Muscle of back (tissue), 13 donors: ENCODE measurements at places on chromosomes 6 and 20.

- no peak for DNase-seq
Measured at GRCh38 chr6:56444855-56445254, 197.5 kb upstream of the COL21A1 start.

DNA sequence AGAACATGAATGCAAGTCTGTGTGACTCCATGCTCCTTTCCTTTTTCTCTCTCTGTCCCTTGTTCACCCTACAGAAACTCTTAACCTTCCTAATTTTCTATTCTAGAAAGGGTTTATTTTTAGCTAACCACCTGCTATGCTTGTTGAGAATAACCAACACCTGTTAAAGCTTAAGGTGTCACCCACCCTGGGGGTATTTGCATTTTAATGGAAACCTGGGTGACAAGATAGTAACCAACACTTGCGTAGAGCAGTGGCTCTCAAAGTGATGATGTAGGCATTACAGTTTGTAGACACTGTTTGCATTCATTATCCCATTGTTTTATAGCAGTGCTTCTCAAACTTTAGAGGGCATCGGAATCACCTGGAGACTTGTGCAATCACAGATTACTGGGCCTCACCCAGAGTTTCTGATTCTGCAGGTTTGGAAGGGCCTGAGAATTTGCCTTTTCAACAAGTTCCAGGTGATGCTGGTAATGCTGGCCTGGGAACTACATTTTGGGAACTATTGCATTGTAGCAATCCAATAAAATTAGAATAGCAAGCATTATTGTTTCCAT, 114.4 kb upstream of the ARMC2 start:
- no peak for DNase-seq

DNA sequence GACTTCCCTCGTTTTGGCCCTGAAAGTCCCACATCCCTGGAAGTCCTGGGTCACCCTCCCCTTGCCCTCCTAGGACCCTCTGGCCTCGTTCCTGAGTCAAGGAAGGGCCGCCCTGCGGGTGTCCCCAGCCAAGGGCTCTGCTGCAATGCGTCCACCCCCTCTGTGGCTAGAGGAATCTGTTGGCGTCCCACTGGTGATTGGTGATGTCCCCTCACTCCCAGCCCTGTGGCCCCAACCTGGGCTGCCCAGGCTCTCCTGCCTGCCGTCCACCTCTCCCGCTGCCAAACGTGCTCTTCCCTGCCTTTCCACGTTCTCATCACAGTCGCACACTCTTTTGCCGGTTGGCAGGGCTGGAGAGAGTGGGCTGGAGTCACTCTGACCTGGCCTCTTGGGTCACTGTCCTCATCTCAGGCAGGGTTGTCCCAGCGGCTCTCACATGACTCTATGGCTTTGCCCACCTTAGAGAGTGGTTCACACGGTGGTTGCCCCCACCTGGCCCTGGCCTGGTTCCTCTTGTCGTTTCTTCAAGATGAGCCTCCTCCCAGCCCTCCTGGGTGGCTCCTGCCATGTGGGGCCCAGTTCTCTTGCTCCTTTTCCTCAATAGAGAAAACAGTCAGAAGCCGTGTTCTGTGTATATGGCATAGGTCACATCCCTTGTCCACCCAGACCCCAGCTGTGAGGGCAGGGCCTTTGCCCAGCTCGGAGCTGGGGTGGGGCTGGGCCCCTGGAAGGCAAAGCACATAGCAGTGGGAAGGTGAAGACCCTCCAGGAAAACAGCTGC, 100.9 kb downstream of the TMEM242 start:
- no peak for DNase-seq

- DNase-seq = no peak
Measured at GRCh38 chr6:108752733-108753590, 95.3 kb upstream of the ARMC2 start.

- peak; percentile 40 for DNase-seq
Measured at GRCh38 chr6:130190701-130191690, 31.8 kb downstream of the SAMD3 start.

DNA sequence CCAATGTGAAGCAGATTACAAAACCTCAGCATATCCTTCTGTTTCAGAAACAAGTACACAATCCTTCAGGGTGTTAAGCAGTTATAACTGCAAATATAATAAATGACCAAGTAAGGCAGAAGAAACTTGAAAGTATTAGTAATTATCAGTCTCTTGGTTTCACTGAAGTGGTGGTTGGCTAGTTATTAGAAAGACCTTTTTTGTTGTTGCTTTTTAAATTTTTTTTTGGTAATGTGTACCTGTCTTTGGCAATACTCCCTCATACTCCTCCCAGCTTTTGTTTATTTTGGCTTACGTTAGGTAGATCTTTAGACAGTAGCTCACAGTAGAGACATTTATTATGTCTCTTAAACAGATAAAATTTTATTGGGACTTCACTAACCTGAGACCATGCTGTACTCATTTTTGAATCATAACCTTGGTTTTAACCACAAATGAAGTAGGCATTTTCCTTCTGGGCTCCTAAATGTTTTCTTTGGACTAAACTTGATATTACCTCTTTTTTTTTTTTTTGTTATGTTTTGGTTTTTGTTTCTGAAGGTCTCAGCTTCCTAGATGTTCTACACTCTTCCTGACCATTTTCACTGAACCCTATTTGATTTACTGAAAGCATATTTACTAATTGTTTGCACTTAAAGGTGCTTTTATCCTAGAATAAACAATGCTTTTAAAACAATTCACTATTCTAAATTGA, 6.4 kb downstream of the CD2AP start:
- DNase-seq = no peak

DNA sequence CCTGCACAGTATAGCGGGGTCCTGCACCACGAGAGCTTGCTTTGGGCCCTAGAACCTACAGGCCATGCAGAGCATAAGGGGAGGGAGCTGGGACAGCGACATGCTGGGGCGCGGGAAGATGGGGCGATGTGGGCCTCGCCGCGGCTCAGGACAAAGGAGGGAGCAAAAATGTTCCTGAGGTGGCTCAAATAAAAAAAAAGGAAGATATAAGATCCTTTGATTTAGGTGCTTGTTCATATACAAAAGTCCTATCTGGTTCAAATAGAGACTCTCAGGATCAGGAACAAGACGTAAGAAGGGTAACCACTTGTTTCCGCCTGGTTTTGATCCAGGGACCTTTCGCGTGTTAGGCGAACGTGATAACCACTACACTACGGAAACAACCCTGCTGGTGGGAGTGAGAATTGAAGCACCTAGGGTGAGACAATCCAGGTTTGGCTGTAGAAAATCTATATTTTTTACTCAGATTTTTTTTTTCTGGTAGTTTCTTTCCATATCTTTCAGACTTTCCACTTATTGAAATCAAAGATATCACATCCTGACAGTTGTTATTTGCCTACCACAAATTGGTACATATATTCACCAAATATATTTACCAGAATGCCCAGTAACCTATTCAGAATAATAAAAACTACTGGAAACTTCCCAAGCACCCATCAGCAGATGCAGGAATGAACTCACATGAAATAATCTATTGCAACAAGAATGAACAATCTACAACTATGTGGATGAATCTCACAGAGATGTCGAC, 177.9 kb upstream of the ZNF184 start:
- no peak for DNase-seq

- peak; percentile 17 for DNase-seq
Measured at GRCh38 chr6:147675281-147675680, 166.8 kb downstream of the SAMD5 start.

GRCh38 chr6:72784071-72784470, 162.2 kb downstream of the KCNQ5 start:
- DNase-seq = no peak

DNA sequence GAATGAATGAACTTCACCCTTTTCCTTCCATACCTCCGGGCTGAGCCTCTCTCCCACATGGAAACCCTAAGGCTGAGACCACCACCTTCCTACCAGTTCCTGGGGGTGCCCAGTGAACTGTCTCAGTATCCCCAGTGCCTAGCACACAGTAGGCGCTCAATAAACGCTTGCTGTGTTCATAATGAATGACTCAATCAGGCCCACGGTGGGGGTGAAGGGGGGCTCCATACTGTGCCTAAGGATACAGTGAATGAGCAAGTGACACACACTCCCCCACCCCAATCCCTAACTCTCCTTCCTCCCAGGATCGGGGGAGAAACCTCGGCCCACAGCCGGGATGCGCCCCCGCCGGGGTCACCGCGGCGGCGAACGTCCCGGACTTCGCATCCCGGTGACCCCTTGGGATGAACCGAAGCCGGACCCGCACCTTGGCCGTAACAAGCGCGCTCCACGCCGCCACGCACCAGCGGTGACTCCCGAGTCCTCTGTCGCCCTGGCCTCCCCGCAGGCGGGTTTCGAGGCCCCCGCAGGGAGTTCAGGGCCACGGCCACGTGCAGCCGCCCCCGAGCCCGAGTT, 592 bp downstream of the KCNG1 start:
- no peak for DNase-seq

DNA sequence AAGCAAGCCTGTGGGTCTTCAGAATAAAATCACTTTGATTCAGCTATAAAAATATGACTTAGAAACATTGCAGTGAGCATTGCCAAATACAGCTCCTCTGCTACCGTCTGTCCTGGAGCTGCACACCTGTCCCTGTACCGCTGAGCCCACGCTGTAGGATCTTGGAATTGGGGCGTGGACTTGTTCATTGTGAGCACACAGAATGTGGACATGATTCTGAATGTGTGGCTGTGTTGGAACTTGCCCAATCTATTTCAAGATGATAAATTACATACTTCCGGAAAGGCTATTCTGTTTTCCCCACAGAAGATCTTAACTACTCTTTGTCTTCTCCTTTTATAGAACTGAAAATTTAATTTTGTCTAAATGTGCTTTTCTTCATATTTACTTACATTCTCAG, 107.3 kb downstream of the UST start:
- peak; percentile 62 for DNase-seq

DNA sequence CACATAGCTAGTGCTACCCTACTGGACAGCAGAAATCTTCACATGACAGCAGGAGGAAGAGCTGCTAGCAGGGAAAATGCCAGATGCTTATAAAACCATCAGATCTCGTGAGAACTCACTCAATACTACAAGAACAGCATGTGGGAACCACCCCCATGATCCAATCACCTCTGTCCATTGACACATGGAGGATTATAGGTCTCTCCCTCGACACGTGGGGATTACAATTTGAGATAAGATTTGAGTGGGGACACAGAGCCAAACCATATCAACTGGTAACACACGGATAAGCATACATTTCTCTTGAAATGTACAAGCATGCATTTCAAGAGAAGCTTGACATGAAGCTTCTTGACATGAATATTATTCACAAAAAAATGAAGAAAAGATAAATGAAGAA, 64.1 kb downstream of the MMS22L start:
- no peak for DNase-seq

GRCh38 chr6:140561701-140562100, 1187.3 kb upstream of the CITED2 start:
- no peak for DNase-seq

- no peak for DNase-seq
Measured at GRCh38 chr6:64335195-64335594, 699.6 kb downstream of the PHF3 start.

DNA sequence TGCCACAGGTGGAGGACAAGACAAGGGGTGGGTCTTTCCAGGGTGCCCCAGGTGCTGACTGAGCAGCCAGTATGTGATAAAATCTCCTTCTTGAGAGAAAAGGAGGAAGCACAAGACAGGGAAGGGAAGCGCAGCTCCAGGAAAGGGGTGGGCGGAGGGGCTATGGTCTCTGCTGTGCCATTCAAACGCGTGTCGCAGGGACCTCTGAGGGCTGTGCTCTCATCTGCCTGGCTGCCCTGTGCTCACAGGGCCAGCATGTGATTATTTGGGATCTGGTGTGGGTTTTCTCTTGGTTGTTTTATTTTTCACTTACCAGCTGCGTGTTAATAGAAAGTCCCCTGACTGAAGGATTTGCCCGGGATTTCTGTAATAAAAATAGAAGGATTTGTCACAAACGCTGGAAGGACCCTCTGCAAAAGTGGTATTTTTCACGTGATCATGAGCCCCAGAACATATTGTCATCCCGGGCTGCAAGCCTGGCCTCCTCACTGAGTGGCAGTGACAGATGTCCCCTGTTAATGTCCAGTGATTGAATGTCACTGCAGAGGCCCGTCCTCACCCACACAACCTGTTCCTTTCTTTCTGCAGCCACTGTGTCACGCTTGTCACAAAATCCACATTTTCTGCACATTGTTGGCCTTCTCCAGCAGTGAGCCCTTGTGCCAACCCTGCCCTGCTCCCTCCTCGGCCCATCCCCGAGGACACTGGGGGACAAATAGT, 35.0 kb upstream of the VSX1 start:
- peak; percentile 80 for DNase-seq

DNA sequence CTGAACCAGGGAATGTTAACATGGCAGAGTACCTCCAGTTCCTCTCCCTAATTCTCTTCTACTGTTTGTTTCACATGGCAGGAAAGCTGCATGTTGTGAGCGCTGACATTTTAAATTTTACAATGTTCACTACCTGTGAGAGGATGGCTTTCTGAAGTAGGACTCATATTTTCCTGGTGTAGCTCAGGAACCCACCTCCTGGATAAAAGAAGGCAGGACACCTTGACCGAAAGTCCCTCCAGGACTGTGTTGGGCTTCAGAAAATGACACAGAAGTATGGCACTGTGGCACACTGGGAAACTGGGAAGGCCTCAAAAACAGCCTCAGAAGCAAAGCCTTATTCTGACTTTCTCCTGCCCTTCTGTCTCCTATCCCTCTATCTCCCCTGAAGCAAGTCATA, 33.3 kb downstream of the PTPRK start:
- no peak for DNase-seq

DNA sequence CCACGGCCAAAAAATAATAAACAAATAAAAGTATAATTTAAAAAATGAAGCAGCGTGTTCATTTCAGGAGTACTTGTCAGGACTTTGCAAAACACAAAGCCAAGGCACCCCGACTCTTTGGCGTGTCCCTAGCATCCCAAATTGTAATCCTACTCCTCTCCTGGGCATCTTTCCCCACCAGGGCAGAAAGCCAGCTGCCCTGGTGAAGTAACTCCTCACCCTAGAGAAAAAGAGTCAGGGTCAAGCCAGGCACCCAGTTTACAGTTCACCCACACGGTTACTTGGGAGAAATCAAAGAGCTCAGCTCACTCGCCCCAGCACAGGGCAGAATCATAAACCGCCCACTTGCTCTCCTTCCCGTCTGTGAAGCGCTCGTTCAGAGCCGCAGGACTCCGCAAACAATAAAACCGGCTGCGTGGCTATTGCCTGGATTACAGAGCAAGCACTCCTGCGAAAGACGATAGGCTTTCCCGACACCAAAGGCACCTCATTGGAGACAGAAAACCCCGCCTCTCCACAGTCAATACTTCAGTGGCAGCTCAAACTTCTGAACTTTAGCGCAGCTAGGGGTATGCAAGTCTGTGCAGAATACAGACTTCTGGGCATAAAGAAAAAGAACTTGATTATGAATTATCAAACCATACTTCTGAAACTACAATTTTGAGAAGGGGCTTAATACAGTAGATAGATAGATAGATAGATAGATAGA, 73.0 kb upstream of the NHSL1 start:
- peak; percentile 91 for DNase-seq

DNA sequence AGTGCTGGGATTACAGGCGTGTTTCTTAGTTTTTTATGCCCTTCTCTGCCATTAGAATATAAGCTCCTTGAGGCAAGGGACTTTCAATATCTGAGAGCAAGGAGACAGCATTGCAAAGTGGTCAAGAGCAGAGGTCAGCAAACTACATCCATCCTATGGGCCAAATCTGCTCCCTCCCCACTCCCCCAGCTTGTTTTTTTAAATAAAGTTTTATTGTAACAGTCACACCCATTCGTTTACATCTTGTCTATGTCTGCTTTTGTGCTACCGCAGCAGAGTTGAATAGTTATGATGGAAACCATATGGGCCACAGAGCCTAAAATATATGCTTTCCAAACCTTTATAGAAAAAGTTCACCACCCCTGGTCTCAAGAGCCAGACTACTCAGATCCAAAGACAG, 227.9 kb downstream of the EYA2 start:
- no peak for DNase-seq

GRCh38 chr6:20317430-20317829, 84.2 kb upstream of the E2F3 start:
- DNase-seq = no peak
